Esophagus mucosa (tissue), 1 donor: ENCODE measurements at places on chromosomes 12 and 14.

DNA sequence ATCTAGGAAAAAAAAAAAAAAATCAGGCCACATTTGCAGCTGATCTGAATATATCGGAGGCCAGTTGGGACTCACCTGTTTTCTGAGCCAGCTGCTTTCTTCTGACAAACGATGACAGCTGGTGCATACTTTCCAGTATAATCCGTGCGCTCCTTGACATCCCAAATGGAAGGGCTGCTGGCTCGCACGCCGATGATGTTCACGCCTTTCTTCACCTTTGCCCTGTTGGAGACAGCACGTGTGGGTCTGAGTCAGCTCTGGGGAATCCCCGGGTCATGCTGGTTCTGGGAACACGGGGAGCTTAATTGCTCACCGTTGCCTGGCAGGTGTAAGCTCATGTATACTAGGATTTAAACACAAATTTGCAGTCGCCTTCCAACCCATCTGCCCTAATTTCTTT lies 372.8 kb downstream of the TMEM132D start:
- ATAC-seq = peak; percentile 77

GRCh38 chr12:131101703-131102492 lies 148.2 kb downstream of the ADGRD1 start:
- no peak for ATAC-seq

GRCh38 chr14:106613256-106613655 lies 1086.9 kb downstream of the TMEM121 start:
- no peak for ATAC-seq

- no peak for ATAC-seq
Observed at GRCh38 chr14:74963178-74963704, 7.8 kb upstream of the PGF start.

- ATAC-seq = peak; percentile 23
Observed at GRCh38 chr14:63650256-63650952, 8.7 kb upstream of the WDR89 start.

DNA sequence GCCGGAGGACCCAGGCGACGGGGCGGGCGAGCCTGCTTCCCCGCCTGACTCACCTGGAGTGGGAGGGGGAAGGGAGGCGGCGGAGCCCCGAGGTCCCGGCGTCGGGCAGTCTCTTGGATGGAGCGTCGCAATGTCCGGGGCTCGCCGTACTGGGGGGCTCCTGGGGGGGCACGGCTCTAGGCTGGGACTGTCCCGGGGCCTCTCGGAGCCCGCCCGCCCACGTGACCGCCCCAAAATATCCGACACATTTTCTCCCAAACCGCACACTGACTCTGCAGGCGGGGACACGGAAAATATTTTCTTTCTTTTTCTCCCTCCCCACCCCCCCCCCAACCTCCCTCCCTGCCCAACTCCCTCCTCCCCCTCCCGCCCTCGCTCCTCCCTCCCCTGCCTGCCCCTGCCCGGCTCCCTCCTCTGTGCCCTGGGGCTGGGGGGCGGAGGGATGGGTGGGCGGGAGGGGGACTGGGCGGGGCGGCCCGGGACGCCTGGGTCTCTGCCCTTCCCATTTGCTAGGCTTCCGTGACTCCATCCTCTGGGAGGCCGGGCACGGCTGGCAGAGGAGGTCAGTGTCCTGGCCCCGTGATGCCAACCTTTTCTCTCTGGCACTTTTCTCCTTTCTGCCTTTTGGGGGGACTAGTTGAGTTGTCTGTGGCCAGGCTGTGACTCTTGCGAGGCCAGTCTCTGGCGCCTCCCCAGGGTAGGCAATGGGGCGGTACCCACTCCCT lies at the start of gene RARG:
RARG (minus strand) TSS at position 289 of the 725 bp plus-strand sequence. CDS start 4,664 bp downstream, outside the sequence.
- peak; percentile 67 for ATAC-seq

- ATAC-seq = peak; percentile 68
Observed at GRCh38 chr14:105203057-105203531, 22.0 kb upstream of the NUDT14 start.

DNA sequence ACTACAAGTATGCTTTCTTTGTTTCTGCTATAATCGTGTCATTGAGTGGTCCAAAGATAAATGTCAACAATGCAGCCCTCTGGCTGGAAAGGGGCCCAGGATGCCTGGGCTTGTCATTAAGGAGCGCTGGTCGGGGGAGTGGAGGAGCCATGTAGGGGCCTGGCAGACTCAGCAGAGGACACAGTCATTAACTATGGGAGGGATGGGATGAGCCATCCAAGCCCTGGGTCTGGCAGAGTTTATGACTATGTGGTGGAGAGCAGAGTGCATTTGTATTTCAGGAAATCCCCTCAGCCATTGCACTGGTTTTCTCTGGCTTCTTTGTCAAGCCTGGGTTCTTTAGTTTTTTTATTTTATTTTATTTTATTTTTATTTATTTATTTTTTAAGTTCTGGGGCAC lies 243.1 kb downstream of the C12orf75 start:
- no peak for ATAC-seq

DNA sequence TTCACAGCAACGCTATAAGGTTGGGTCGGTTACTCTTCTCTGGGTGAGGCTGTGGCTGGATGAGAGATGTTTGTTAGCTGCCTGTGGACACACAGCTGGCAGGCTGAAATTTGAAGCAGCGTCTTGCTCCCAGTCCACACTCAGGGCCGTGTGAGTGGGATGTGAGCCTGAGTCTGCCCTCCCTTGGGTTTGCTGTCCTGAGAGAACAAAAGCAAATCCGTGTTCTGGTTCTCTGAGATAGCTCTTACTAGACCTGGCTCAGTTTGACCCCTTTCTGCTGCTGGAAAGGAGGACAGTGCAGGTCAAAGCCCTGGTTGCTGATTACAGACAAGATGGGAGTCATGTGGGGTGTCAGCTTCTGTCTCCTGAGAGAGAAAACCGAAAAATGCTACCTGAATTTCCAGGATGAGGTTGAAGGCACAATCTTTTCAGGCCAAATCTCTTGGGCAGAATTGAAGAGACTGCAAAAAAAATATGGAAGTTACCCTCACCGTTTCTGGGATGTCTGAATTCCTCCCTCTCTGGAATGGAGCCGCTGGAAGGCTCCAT lies 270.8 kb downstream of the ZFP36L1 start:
- no peak for ATAC-seq

- no peak for ATAC-seq
Observed at GRCh38 chr12:76872415-76872814, 6.4 kb downstream of the CSRP2 start.

DNA sequence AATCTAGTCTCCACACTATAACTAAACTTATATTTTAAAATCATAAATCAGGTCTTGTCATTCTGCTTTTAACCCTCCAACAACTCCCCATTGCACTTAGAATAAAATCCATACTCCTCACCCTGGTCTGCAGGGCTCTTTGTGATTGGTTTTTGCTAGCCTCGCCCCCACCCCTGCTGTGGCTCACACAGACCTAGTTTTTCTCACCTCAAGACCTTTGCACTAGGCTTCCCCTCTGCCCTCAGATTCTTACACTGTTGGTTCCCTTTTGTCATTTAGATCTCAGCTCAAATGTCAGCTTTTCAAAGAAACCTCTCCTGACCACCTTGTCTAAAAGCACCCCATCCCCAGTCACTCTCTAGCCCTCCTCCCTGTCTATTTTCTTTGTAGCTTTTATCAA lies 10.7 kb upstream of the LHX5 start:
- no peak for ATAC-seq

GRCh38 chr14:33499687-33500086 lies 451.2 kb downstream of the EGLN3 start:
- no peak for ATAC-seq

DNA sequence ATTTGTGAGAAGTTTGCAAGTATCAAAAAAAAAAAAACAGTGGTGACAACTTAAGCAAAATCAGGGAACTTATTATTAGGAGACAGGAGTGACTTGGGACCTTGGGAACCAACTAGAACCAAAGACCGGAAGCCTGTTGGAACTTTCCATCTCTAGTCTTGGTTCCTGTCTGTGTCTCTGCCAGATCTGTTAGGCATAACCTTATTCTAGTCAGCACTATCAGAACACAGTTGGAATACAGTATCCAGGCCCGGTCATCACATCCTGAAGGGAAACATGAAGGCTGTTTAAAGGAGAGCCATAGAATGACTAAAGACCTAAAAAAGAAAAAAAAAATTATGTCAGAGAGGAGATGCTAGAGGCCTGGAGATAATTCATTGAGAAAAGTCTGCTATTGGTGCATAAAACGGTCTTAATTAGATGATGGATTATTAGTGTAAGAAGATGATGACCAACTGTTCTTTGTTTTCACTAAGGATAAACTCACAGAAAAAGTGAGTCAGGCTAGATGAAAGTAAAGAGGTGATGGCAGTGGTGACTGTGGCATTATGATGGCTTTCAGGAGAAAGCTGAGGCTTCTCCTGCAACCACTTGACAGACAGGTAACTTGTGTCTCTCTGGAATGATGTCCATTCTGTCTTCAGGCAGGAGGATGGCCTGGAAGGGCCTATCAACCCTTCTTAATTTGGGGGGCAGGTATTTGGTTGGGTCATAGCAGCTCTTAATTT lies 28.2 kb downstream of the DACT1 start:
- ATAC-seq = no peak

DNA sequence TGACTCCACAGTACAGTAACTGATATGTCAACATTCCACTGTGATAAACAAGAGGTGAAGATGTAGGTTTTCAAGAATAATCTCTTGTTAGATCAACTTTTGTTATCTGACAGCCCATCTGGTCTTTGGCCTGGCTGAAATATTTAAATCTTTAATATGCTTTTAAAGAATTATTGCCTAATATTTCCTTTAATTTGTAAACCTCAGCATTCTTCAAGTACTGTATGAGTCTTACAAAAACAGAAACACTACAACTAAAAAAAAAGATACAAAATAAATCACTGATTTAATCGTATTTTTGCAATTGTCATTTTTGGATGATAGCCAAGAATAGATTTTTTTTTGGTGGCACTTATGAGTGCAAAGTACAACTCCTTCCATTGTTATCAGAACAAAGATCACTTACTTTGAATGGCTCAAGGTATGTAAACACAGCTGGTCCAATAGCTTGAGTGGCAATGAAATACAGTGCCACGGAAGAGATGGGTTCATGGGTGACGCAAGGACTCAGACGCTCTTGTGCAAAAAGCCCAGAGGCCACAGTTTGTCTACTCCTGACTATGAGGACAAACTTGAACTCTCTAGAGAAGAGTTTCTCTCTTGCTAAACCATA lies 109.5 kb downstream of the PAX9 start:
- peak; percentile 50 for ATAC-seq

GRCh38 chr12:21992823-21993222 lies 51.6 kb upstream of the ABCC9 start:
- no peak for ATAC-seq

DNA sequence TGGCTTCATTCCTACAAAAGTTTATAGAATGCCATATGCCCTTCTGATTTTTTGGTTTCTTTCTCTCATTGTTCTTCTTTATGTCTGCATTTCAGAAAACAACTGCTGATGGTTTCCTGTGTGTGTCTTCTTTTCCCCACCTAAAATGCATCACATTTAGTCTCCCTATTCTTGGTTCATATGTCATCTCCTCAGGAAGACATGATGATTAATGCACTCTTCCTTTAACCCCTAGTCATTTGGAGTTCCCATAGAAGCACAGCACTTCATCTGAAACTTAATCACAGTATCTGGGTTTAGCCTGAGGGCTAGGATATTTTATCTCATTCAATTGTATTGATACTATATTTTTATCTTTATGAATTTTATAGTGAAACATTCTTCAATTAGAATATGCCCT lies 21.5 kb downstream of the GNPNAT1 start:
- ATAC-seq = no peak

DNA sequence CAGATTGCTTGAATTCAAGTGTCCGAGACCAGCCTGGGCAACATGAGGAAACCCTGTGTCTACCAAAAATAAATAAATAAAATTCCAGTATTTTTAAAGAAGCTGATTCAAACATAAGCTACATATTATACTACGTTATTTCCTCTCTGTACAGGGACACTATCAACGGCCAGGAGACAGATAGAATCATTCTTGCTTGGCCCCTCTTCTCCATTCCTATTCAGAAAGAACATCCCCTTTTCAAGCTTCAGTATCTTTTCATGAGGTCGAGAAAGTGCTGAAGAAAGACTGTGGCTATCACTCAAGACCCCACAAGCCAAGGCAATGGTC lies 314 bp upstream of the DHRS7 start:
- no peak for ATAC-seq

GRCh38 chr12:50666023-50666422 lies 97.9 kb upstream of the ATF1 start:
- ATAC-seq = no peak

DNA sequence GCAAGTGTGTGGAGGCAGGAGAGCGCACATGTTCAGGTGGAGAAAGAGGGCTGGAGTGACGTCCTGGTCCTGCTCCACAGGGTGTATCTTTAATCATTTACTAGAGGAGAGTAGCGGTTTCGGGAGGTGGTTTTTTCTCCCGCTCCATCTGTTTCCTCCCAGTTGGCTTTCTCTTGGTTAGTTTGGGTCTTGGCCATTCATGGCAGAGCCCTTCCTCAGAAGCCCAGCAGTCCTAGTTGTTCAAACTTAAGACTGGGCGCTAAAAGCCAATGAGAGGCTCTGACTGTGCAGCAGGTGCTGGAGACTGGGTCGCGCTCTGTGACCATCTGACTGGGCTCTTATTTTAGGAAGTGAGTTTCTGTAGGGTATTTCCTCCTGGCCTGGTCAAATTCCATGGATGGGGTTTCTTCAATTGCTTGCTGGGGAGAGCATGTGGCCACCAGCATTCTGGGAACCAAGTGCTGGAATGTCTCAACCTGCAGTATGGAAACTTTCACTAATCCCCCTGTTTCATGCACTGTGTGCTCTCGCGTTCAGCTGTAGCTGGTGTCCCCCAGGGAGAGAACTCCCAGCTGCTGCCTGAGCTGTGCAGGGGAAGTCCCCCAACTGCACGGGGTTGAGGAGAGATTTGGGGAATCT lies 27.4 kb upstream of the TSPAN9 start:
- peak; percentile 21 for ATAC-seq

- ATAC-seq = no peak
Observed at GRCh38 chr14:26765768-26766520, 168.1 kb upstream of the NOVA1 start.

GRCh38 chr12:108477055-108477880 lies 37.8 kb upstream of the FICD start:
- no peak for ATAC-seq

- no peak for ATAC-seq
Observed at GRCh38 chr14:73721101-73721821, 7.1 kb upstream of the PNMA1 start.

- peak; percentile 1 for ATAC-seq
Observed at GRCh38 chr14:100305324-100306100, 732 bp downstream of the SLC25A29 start.

DNA sequence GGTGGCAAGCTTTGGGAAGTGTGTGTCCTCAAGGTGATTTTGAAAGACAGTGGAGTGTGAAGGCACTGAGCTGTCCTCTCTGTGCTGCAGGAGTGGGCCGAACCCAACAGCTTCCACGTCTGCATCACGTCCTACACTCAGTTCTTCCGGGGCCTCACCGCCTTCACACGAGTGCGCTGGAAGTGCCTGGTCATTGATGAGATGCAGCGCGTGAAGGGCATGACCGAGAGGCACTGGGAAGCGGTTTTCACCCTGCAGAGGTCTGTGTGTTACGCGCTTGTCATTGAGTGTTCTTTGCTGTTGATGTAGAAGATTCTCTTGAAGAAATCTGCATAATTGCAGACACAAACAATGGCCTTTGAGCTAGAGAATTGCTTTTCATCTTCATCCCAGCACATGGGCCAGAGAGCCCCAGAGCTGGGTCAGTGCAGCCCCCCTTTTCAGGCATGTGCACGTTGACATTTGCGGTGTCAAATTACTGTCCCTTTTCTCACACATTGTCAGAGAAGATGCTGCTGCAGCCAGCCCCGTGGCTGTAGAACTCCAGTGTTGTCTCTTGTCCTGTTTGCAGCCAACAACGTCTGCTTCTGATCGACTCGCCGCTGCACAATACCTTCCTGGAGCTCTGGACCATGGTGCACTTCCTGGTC lies 63.3 kb downstream of the EP400 start:
- ATAC-seq = no peak

- peak; percentile 17 for ATAC-seq
Observed at GRCh38 chr12:50618864-50619609, 114.3 kb downstream of the DIP2B start.
